GM12891 (cell line): ENCODE measurements at places on chromosomes 7 and 10.

GRCh38 chr7:23938937-23939552 is 229.0 kb downstream of the STK31 start:
- peak; percentile 5 for DNase-seq

GRCh38 chr7:15686295-15686956 is at the start of gene MEOX2:
TSS of gene MEOX2 (minus strand) at chr7:15686683. CDS start at chr7:15686402, 281 bp downstream.
- no peak for DNase-seq

DNA sequence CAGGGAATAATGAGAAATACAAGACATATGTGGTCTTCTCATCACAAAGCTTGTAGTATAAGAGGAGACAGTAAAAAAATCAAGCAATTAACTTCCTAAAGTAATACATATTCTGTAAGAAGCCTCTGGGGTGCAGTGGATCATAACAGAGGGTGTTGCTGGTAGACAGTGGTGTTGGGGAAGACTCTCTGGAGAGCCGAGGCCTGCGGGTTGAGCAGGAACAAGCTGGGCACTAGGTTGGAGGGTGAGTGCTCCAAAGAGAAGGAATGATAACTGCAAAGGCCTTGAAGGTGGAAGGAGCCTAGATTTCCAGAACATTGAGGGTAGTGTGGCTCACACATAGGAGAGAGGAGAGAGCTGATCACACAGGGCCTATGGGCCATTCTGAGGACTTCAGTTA is 1.5 kb downstream of the GIMAP4 start:
- DNase-seq: no peak

DNA sequence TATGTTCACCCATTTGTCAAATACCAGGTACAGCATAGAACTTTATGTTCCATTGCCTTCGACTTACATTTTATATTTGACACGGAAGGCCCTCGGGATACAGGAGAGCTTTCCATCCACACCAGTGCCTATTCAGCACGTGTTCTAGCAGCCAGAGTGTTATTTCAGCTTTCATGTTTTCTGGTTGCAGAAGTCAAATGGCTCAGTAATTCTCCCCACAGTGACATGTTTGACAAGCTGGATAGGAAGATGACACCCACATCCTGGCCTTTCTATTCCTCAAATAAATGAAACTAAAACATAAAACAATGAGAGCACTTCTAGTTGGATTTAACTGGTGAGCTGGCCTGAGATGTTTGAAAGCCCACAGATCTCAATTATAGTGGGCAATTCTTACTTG is 173.4 kb downstream of the SORCS1 start:
- no peak for DNase-seq

DNA sequence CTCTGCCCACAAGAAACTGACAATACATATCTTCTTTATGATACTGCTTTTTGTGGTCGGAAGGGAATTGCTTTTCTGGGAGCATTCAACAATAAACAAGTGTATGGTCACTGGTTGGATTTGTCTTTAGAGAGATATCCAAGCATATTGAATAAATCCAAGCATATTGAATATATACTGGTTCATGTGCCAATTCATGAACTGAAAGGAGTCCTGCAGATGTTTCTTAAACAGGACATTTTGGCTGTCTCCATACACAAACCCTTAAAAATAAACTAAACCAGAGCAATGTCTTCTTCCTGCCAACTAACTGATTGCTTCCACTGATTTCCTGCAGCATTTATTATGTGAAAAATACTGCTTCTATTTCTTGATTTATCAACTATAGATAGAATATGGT is 173.9 kb downstream of the FOXP2 start:
- DNase-seq: no peak
